ENCODE measurements at places on chromosomes 3 and 15.

- DNase-seq: no peak
Observed at GRCh38 chr3:72848703-72849081, 447 bp upstream of the SHQ1 start.

DNA sequence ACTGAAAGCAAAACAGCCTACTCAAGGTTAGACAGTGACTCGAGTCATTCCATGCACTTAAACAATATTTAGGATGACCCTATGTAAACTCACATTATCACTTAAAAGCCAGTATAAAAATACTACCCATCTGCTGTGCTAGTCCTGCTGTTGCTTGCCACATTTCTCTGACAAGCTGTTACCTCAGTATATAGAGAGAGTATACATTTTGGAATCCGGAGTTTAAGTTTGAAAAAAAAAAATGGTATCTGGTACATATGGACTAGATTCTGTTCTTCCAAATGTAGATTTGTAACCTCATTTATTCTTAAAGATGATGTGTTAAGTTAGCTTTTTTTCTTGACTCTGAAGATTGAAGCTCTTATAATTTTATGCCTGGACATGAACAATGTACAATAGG is 503.8 kb upstream of the TPRG1 start:
- no peak for DNase-seq

DNA sequence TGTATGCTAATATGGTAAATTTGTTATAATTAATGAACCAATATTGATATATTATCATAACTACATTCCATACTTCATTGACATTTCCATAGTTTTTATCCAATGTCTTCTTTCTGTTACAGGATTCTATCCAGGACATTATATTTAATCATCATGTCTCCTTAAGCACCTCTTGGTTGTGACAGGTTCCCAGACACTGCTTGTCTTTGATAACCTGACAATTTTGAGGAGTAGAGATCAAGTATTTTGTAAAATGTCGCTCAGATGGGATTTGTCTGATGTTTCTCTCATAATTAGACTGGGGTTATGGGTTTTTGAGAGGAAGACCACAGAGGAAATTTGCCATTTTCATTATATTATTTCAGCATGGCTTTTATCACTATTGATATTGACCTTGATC is 317.4 kb downstream of the PLOD2 start:
- DNase-seq: no peak

DNA sequence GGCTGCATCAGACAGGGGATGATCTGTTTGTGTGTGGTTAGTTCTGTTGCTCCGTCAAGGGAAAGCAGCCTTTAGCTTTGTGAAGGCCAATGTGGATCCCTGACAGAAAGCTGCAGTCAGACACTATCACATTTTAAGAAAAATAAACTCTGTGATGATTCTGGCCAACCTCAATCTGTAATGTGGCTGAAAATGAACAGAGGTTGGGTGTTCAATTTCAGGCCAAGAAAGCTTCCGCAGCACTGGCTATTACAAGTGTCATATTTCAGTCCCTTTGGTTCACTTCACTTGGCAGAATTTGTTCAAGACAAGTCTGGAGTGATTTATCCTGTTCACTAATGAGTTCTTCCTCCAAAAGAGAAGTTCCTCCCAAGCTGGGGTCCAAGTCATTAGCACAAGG is 571.8 kb upstream of the IL12A start:
- DNase-seq: no peak

DNA sequence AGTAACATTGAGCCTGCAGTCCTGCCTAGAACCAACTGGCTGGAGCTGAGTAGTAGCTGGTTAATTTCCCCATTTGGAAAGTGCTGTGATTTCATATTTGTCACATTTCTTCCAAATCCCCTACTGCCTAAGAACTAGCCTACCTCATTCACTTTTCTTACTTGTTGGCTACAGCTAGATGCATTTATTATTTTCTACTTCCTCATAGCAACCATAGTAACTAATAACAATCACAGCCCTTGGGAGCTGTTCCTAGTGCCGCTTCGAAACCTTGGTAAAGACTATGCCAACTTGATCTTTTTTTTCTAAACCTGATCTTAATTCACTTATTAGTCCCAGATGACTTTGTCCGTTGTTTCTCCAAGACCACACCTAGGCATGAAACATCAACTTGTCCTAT is 240.3 kb downstream of the FGF12 start:
- no peak for DNase-seq

DNA sequence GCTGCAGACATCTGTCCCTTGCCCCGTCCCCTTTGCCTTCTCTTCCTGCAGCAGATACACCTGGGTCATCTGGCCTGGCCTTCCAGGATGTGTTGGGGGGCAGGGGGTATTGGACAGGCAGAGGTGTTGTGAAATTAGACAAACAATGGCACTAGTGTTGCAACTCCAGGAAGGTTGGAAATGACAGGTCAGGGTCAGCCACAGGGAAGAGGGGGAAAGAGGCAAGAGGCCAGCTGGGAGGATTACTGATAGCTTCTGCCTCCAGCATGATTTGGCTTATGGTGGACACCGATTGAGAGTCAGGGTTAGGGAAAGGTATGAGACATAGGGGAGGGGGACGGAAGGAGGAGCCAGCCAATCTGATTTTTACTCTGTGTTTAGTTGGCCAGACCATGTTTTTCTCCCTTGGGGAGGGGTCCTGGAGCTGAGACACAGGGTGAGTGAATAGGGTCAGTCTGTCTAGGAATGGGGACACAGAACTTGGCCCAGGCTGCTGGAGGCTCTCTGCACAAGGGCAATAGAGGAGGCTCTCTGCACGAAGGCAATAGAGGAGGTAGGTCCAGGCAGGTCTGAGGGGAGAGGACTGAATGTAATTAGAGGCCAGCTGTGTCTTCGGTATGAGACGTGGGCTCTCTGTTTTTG is 3.4 kb upstream of the ATP2B2 start:
- no peak for DNase-seq

DNA sequence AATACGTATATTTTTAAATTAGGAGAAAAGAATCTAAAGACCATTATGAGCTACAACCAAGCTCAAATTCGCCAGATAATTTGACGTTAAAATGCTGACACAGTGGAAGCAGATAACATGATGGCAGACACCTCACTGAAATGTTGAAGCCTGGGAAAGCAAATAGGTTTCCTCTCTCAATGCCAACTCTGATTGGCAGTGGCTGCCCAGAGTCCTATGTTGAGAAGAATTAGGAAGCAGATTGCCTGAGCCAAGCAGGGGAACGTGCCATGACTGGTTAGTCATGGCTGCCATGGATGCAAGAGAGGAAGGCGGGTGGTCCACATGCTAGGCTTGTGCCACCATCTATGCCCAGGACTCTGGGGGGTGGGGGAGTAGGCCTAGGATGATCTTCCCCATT is 3.2 kb downstream of the UNC45A start:
- DNase-seq: no peak

- DNase-seq: no peak
Observed at GRCh38 chr15:30859091-30859874, 44.4 kb upstream of the FAN1 start.

- peak; percentile 41 for DNase-seq
Observed at GRCh38 chr3:57556459-57557084, 498 bp downstream of the PDE12 start.

- no peak for DNase-seq
Observed at GRCh38 chr15:79967298-79968182, 3.5 kb downstream of the BCL2A1 start.

GRCh38 chr15:72195101-72195511 is 2.5 kb downstream of the GRAMD2A start:
- DNase-seq: no peak

GRCh38 chr3:47394881-47395280 is 14.1 kb downstream of the PTPN23 start:
- DNase-seq: no peak

DNA sequence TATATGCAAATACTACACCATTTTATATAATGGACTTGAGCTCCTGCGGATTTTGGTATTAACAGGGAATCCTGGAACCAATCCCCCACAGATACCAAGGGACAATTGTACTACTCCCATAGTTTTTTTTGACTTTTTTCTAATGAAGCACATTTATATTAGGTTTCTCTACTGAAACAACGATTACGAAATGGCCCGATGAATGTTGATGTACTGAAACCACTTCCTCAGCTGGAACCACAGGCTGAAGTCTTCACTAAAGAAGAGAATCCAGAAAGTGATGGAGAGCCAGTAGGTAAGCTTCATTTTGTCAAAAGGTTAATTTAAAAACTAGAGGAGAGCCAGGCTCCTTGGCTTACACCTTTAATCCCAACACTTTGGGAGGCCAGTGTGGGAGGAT is 121.5 kb upstream of the LRRFIP2 start:
- no peak for DNase-seq

DNA sequence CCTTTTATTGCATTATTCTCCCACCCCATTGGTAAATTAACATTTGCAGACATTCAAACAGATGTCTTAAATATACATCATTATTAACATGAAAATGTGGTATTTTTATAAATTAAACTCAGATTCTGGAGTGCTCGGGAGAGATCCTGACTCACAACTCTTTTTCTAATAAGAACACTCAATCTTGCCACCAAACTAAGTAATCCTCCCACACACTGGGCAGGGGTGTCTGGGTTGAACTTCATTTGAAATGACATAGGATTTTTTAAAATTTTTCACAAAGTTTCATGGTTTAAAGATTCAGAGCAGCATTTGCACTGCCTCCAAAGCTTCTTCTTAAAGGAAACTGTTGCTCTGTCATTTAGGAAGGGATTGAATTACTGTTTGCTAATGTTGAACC is 754.3 kb downstream of the MECOM start:
- no peak for DNase-seq

- no peak for DNase-seq
Observed at GRCh38 chr15:40011303-40011702, 27.7 kb downstream of the SRP14 start.

GRCh38 chr3:161500068-161500796 is 3.6 kb downstream of the OTOL1 start:
- no peak for DNase-seq

GRCh38 chr3:173793963-173794362 is 396.4 kb downstream of the NLGN1 start:
- no peak for DNase-seq

DNA sequence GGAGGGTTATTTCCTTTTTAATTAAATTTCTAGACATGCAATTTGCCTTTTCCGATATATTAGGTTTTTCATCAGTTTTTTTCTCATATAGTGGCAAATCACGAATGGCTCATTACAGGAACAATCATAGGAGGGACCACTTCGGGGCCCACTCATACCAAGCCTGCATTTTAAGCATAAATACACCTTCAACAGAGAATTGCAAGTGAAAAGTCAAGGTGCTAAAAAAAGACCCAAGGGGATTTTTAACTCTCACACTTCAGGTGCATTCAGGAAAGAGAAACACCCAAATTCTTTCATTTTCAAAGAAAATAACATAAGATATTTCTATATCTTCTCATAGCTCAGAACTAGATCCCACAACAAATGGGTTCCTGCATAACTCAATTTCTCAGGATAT is 979.6 kb upstream of the NR2F2 start:
- no peak for DNase-seq

DNA sequence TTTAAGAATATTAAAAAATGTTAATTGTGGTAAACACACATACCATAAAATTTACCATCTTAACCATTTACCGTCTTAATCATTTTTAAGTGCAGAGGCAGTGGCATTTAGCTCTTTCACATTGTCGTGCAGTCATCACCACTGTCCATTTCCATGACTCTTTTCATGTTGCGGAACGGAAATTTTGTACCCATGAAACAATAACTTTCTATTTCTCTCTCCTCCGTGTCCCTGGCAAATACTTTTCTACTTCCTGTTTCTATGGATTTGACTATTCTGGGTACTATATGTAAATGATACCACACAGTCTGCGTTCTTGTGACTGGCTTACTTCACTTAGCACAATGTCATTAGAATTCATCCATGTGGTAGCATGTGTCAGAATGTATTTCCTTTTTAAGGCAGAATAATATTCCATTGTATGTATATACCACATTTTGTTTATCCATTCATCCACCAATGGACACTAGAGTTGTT is 27.9 kb downstream of the AKAP13 start:
- DNase-seq: no peak

DNA sequence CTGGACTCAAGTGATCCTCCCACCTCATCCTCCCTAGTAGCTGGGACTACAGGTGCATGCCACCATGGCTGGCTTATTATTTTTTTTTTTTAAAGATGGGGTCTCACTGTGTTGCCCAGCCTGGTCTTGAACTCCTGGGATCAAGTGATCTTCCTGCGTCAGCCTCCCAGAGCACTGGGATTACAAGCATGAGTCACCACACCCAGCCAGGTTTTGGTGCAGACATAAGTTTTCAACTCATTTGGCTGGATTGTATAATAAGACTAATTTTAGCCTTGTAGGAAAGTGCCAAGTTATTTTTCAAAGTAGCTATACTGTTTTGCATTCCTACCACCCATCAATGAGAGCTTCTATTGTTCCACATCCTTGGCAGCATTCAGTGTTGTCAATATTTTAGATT is 32.1 kb downstream of the BUB1B start:
- no peak for DNase-seq

- no peak for DNase-seq
Observed at GRCh38 chr3:22098021-22098420, 347.0 kb upstream of the ZNF385D start.

DNA sequence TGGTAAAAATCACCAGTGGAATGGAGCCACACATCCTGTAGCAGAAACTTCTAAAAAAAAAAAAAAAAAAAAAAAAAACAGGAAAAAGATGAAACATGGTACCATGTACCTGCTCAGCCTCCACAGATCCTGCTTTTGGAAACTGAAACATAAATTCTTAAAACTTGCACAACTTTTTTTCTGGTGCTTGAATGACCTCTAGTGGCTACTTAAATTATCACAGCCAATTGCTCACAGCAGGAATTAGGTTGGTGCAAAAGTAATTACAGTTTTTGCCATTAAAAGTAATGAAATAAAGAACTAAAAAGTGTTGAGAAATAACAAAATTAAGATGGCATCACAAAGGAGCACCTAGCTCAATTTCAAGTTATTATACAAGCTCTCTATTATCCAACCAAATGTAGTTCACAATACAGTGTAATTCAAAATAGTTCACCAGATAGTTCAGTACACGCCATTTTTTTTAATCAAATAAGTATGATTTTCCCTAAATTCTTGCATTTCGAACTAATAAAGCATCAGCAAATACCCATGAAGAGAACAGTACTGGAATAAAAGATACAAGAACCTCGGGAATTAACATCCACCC is 80.6 kb downstream of the ULK4 start:
- no peak for DNase-seq

GRCh38 chr3:47533481-47533880 is 20.0 kb upstream of the ELP6 start:
- no peak for DNase-seq

- no peak for DNase-seq
Observed at GRCh38 chr15:80007532-80007931, 36.5 kb upstream of the BCL2A1 start.

DNA sequence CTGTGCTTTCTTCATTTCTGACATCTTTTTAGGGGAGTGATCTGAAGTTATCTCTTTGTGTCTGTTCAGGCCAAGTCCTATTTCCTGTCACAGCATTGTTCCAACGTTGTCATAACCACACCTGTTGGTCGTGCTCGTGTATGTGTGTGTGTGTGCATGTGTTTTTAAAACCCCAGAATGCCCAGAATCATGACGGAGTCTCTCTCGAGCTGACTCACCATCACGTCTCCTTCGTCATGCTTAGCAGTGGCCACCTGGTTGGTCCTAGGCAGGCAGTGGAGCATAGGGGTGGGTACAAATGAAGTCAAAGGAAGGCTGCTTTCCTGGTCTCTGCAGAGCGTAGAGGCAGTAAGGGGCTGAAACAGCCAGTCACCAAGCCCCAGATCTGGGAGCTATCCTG is 126.8 kb upstream of the ABHD17C start:
- no peak for DNase-seq

- no peak for DNase-seq
Observed at GRCh38 chr15:62588938-62589670, 424.0 kb upstream of the C2CD4B start.

GRCh38 chr3:53730576-53730975 is 115.6 kb downstream of the CHDH start:
- no peak for DNase-seq
